Placental pericyte (primary cell): ENCODE measurements at places on chromosomes 3 and 15. TPM values are rescaled to one million over a fixed set of nuclear protein-coding genes. Genes with fewer than 3 reads are reported as not detected.

Gene MST1
- total RNA-seq: 5.7 and 5.9 TPM in 2 replicates

Gene AADACL2
- total RNA-seq: not detected in 2 replicates

Gene CD86
- total RNA-seq: not detected in 2 replicates

Gene GOLGA6L9
- total RNA-seq: 1.0 and 4.8 TPM in 2 replicates

Gene TMC3
- not detected in 2 replicates for total RNA-seq
